K562 (cell line): ENCODE measurements at places on chromosomes 4 and X.

DNA sequence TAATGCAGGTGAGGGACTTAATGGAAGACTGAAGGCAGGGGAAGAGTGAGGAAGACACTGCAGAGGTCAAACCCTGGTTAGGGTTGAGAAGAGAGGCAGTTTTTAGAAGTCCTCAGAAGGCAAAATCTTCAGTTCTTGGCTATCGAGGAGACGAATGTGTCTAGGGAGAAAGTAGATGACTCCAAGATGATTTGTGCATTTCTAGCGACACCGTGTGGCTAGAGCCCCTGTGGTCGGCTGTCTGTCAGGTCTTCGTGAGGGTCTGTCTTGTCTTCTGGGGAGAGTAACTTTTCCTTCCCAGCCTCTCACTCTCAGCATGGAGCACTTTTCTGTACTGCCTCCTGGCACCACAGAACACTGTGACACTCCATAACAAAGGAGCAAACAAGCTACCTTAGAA, 458.1 kb downstream of the STIM2 start:
- peak; percentile 10 for DNase-seq

DNA sequence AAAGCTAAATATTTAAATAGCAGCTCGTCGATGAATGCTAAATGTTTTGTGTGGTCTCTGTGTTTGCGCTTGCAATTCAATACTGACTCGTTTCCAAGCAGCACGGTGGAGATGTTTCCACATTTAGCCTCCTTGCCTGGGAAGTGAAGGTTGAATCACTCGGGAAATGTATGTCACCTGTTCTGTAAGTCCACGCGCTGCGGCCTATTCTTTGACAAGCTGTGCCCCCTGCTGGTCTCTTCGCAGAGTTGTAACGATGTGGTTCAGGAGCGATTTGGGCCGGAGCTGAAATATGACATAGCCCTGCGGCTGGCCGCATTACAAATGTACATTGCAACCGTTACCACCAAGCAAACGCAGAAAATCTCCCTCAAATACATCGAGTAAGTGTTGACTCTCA, 89.6 kb upstream of the PRPS2 start:
- peak; percentile 58 for DNase-seq

GRCh38 chrX:16748425-16748824, 29.0 kb downstream of the SYAP1 start:
- no peak for DNase-seq

GRCh38 chrX:37846558-37846933, 825 bp downstream of the DYNLT3 start:
- no peak for DNase-seq

- DNase-seq: no peak
Measured at GRCh38 chrX:69150281-69150960, 14.8 kb downstream of the PJA1 start.

DNA sequence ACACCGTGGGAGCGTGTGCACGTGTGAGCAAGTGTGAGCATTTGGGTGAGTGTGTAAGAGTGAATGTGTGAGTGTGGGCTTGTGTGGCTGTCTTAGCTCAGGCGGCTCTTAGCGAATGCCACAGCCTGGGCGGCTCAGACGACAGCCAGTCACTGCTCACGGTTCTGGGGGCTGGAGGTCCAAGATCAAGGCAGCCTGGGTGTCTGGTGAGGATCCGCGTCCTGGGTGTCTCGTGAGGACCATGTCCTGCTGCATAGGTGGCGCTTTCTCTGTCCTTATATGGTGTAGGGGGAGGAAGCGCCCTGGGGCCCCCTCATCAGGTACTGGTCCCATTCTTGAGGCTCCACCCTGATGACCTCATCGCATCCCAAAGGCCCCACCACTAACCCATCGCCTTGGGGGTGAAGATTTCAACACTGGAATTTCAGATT, 4.5 kb downstream of the DOK7 start:
- DNase-seq: no peak
